ENCODE measurements at places on chromosomes 3 and 15. TPM values are rescaled to one million over a fixed set of nuclear protein-coding genes. Genes with fewer than 3 reads are reported as not detected.

NOX5 gene
- not detected for total RNA-seq

ISL2 gene
- 1.3 TPM for total RNA-seq

NXPE3 gene
- 23.1 TPM for total RNA-seq

CLDN11 gene
- 245 TPM for total RNA-seq

ITGA11 gene
- 2.5 TPM for total RNA-seq

CP gene
- 0.28 TPM for total RNA-seq

GRM2 gene
- under 0.01 TPM for total RNA-seq

CSPG5 gene
- total RNA-seq = under 0.01 TPM

- DNase-seq = peak; percentile 89
Measured at GRCh38 chr15:51758645-51759044, 7.2 kb downstream of the TMOD2 start.

DNA sequence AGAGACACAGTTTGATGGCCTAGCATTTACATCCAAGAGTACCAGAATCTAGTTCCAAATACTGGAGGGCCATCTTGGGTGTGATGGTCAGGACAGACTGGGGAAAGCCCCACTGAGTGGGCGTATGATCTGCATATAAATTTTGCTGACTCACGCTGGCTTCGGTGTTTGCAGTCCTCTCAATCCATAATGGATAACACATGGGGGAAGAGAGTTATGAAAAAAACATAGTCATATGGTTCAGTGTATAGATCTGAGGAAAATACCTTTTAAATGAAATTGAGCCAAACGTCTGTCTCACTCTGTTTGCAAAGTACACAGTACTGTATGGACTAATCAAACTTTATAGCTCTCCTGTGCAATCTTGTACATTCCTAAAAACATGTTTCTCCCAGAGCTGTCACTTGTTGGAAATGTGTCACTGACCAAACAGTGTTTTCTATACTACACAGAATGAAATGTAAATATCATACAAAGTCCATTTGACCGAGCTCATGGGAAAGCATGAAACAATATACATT is 125.3 kb upstream of the THBS1 start:
- peak; percentile 90 for DNase-seq

DNA sequence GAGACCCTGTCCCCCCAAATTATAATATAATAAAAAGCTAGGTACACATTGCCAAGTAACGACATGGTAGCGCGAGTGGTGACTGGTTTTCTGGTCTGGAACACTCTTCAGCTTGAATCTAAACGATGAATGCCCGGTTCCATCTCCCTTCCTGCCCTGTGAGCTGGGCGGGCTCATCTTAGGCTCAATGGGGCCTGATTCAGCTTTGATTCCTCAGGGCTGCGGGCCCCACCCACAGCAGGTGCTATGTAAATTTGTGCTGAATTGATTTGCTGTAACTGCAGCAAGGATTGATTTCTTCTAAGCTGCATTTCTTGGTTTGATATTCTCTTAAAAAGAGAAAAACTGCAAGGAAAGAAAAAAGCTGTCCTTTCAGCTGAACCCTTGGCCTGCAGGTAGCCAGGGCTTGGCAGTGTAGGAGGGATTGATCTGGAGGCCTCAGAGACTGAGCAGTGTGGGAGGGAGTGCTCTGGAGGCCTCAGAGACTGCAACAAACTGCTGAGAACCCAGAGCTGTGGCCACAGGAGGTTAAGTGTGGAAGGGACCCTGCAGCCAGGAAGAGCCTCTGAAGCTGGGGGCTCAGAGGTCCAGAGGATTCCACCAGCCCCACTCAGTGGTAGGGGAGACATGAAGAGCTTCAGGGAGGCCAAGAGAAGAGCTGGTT is 231.6 kb downstream of the XXYLT1 start:
- no peak for DNase-seq

DNA sequence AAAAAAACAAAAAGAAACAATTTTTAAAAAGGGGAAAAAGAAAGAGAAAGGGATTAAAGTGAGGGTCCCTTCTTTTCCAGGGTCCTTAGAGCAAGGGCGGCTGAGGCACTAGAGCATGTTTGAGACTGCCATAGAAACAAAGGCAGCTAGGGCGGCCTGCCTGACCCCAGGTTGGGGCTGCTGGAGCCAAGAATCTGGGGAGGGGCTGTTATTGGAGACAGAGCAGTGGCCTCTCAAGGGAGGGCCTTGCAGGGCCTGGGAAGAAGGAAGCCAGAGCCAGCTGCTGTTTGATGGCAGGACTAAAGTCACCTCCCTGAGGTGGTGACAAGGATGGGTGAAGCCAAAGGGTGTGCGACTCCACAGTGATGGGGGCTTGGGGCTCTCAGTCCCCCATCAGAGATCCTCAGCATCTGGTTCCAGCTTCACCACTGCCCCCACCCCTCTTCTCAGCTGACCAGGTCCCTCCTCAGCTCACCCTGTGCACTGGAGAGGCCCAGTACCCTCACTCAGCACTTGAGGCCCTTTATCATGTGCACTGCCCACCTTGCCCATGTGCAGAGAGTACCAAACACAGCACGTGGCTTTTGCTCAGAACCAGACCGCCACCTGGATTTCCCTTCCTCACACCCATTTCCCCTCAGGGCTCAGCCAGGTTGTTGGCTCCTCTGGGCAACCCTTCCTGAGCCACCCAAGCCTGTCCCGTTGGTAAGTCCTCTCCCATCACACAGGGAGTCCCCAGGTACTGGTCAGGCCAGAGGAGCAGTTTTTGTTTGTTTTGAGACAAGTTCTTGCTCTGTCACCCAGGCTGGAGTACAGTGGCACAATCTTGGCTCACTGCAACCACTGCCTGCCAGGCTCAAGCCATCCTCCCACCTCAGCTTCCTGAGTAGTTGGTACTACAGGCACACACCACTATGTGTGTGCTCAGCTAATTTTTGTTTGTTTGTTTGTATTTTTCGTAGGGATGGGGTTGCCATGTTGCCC is 1.7 kb downstream of the TMEM89 start:
- DNase-seq = no peak

DNA sequence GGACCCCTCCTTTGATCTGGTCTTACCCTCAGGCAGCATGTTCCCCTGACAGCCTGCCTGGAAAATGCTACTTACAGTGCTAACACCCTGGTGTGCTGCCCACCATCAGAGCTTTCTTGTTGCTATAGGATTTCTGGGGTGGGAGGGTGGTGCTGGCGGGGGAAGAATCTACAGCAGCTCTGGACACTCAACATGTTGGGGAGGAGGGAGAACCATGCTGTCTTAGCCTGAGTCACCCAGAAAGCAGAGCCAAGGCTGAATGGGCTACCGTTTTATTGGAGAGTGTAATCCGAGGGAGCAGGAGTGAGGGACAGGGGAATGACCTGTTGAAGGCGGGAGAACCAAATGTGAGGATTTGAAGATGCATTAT is 45.6 kb downstream of the MFSD1 start:
- no peak for DNase-seq

GRCh38 chr3:4411833-4412232 is 55.2 kb downstream of the SUMF1 start:
- DNase-seq = no peak

DNA sequence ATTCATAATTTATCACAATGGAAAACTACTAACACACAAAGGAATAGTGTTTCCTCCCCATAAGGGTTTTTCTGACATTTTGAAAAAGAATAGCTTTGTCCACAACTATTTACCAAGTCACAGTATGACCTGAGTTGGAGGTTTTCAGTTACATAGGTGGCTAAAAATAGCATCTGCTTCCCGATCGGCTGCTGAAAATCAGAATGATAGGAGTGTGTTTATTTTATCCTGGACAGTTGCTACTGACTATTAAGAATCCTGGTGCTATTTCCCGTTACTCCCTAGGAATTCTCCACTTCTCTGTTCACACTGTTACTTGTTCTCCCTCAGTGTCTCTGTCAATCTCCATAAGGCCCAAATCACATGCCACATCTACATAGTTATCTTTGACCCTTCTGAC is 353.9 kb upstream of the RARB start:
- DNase-seq = no peak

- no peak for DNase-seq
Measured at GRCh38 chr3:103048068-103048722, 613.4 kb downstream of the ZPLD1 start.

- peak; percentile 94 for DNase-seq
Measured at GRCh38 chr3:111810909-111811308, 48.2 kb upstream of the PHLDB2 start.

- DNase-seq = peak; percentile 4
Measured at GRCh38 chr15:36645106-36645505, 65.7 kb downstream of the CDIN1 start.
